ENCODE measurements at places on chromosomes 1 and 21.

- DNase-seq: no peak
Measured at GRCh38 chr1:156709757-156710489, 4.5 kb upstream of the CRABP2 start.

DNA sequence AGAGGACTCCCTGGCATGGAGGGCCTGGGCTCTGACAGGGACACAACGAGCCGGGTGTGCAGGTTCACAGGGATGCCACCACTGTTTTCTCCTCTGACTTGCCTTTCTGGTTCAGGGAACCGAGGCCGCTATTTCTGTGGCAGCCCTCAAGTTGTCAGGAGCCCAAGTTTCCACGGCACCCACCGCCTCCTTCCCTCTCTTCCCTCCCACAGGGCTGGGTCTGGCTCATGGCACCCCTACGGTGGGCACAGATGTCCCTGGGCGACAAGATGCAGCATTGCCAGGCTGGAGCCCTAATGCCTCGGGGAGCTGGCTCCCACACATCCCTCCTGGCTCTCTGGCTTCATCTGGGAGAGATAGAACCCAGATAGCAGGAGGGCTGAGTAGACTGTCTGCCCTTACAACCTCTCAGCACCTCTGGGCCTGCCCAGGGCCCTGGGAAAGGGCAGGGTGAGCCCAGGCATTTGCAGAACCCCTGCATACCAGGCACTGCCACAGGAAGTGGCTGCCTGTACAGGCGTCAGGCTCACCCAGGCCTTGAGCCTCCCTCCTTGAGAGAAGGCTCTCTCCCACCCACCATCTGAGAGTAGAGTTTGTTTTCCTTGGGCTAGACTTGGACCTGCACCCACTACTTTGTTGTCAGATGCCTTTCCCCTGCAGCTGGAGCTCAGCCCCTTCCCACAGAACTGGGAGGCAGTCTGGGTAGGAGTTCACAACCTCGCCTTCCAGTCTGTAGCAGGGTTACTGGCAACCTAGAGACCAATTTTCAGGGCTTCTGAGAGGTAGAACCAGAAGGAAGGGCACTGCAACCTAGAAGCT lies 20.5 kb downstream of the KCNC4 start:
- DNase-seq: no peak

GRCh38 chr1:232789651-232790050 lies 15.6 kb upstream of the MAP10 start:
- peak; percentile 5 for DNase-seq

- no peak for DNase-seq
Measured at GRCh38 chr1:152398812-152399698, 15.0 kb downstream of the CRNN start.

DNA sequence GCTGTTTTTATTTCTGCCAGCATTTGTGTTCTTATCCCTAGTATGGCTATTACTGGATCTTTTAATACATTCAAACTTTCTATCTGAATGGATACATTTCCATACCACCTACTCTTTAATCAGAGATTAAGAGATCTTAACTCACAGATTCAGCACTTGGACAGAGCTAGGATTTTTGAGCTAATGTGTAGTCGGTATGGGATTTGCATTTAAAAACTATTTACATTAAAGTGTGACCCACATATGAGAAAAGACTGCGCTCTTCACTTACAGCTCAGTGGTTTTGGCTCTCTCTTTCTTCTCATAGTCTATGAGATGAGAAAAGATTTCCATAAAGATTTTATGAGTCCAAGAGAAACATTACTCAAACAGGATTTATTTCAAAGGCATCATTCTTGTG lies 16.4 kb downstream of the HMGB4 start:
- no peak for DNase-seq

- no peak for DNase-seq
Measured at GRCh38 chr21:39456665-39457064, 4.9 kb downstream of the SH3BGR start.

DNA sequence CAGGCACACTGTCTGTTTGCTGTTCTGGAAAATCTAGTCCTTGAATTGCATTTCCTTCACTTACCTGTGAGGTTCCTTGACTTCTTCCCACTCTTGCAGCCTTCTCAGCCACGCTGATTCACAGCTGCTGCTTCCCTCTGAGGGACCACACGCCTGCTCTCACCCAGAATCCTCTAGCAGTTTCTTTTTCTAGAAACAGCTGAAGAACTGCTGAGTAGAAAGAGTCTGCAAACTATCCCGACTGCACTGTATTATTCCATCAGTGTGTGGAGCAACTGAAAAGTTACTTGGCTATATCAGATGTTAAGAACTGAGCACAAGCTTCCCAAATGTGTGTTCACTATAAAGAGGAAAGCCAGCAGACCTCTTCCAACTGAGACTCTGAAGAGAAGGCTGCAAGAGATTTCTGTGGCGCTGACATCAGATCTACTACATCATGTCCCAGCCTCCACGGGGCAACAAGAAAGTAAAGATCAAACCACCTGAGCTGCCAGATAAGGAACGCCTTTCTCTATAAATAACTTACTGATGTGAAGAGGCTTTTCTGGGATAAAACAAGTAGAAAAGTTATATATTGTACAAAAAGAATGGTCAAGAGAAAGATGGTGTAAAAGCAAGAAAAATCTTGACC lies 226.6 kb downstream of the RERE start:
- DNase-seq: no peak

DNA sequence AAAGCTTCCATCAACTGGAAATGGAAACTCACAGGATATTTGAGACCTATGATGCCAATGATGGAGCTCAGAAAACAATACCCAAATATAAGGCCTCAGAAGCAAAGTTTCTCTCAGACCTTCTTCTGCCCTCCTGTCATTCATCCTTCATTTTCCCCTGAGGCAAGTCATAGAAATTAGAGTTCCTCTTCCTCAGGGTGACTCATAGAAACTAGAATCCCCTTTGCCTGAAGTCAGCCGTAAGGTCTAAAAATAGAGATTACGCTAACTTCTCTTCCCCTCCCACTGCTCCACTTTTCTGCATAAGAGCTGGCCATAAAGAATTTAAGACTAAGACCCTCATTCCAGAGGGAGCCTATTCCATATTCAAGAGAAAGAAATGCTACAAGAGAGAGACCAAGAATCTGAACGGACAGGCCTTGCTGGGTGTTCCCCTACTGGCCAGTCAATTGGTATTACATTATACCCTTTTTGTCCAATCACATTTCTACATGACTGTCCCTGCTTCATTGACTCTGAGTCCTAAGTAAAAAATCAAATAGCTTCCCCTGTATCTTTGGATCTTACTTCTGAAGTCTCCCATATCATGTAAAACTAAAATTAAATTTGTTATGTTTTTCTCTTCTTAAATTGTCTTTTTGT lies 994.9 kb downstream of the ADGRL2 start:
- no peak for DNase-seq

DNA sequence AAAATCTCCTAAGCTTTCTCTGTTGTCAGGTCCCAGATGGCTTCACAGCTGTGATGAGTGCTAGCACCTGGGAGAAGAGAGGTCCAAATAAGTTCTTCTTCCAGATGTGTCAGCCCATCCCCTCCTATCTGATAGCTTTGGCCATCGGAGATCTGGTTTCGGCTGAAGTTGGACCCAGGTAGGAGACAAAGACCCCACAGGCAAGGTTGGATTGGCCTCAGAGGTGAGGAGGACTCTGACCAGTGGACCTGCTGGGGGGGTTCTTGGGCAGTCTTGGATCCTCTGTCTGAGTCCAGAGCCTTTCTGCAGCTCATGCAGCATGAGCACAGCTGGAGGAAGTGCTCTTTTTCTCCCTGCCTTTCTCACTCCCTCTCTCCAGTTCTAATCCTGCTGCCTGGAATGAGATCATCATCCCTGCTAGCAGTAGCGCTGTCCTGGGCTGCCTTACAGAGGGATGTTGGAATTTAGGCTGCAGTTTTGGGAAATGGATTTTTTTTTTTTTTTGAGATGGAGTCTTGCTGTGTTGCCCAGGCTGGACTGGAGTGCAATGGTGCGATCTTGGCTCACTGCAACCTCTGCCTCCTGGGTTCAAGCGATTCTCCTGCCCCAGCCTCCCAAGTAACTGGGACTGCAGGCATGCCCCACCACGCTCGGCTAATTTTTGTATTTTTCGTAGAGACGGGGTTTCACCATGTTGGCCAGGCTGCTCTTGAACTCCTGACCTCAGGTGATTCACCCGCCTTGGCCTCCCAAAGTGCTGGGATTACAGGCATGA lies 7.1 kb downstream of the RNPEP start:
- no peak for DNase-seq

DNA sequence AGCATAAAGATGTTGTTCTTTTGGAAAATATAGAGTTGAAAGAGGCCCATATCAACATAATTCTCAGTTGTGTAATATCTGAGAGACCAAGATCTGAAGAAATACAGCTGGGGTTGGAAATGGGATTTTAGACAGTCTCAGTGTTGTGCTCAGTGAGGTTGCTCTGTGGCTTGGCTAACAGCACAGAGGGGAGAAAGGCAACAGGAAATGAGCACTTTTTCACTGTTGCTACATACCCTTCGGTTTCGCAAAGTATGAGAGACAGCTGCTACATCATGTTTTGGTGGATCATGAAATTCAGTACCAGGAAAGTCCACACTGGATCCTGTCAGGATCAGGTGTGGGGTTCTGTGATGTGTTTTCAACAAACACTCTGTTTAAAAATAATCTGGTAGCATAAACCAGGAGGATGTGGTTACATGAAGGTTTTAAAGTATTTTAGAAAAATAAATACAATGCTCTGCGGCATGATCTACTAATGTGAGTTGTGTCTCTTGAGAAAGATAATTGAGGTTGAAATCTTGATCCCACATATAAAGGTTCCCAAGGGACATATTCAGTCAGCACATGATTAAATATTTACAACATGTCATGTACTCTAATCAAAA lies 7.0 kb upstream of the GPR88 start:
- peak; percentile 87 for DNase-seq

DNA sequence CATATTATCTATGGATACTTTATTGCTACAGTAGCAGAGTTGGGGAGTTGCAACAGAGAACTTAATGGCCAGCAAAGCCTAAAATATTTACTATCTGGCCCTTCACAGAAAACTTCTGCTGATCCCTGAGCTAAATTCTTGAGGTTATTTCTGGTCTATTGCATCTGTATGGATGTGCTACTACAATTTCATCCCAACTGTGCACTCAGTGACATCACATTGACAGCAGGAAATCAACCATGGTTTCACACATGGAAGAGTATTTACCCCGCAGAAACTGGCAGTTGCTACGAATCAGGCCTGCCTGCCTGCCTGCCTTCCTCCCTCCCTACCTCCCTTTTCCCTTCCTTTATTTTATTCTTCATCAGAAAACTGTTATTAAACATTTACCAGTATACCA lies 12.1 kb downstream of the CLCA2 start:
- DNase-seq: no peak

DNA sequence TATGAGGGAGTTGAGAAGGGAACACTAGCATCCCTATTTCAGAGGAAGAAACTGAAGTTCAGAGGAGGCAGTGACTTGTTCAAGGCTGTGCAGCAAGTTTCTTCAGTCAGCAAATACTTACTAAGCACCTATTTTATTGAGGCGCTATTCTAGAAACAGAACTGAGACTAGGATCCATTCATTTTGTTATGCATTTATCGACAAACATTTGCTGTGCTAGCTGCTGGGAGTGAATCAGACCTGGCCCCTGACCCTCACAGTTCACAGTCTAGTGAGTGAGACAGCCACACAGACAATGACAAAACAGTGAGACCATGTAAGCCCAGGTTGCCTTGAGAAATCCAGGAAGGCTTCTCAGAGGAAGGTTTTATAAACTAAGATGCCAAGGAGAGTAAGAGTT lies 28.2 kb downstream of the TRIM62 start:
- no peak for DNase-seq

DNA sequence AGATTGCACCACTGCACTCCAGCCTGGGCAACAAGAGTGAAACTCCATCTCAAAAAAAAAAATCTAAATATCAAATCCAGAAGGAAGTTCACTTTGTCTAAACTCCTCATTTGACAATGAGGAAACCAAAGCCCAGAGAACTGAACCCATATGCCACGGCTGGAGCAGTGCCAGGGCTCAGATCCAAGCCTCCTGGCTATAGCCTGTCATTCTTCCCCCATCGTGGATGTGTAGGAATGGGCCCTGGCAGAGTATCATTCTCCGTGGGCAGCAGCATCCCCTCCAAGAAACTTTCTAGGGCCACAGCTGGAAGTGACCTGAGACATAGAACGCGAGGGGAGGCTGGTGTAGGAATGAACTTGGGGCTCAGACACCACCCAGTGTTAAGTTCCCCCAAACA lies 47.2 kb downstream of the CAPN9 start:
- no peak for DNase-seq

DNA sequence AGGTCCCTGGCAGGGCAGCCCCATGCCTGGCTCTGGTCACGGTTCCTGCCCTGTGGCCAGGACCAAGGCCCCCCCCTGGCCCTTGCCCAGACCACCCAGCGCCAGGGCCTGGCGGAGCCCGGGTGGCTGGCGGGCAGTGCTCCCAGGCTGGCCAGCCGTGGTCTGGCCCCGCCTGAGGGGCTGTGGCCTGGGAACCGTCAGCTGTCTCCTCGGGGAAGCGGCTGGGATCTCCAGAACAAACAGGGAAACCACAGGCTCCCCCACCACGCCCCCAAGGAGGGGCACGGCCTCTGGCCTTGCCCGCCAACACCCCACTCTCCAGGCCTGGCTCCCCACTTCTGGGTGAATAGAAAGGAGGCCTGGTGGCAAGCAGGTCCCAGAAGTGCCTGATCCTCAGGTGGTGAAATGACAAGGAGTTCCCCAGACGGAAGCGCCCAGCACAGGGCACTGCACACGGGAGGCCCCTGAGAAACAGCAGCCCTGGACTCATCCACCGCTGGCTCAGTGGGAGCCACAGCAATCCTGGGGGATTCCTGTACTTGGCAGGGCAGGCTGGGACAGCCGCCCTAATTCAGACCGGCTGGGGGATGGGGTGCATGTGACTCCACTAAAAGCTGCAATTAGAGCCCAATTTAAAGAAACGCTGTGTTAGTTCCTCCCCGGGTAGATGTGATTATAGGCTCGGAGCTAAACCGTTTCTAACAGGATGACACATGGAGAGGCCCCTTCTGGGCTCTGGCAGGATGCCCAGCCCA lies 78.9 kb downstream of the RAP1GAP start:
- no peak for DNase-seq

GRCh38 chr21:42236014-42236413 lies 17.1 kb downstream of the ABCG1 start:
- no peak for DNase-seq

DNA sequence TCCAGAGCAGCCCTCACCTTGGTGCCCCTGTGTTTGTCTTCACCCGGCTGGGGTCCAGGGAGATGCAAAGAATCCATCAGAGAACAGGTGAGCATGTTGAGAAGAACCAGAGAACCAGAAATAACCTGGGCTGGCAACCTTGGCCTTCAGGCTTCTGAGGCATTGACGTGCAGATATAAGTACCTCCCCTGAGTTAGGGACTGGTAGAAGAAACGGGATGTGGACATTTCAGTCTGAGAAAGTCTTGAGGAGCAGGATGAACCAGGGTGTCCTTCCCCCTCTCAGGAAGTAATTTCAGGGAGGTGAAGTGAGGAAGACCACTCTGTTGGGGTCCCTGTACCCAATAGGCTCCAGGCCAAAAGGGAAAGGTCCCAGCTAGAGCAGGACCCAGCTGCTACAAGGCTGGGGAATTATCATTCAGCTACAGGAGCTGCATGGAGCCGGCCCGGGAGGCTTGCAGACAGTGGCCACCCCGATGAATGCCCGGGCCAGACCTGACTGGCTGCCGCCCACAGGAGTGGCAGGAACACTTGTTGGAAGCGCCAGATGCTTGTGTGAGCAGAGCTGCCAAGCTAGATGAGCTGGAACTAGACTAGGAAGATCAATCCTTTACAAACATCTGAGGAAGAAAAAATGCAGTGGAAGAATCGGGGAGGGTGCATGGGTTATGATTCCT lies 1.7 kb upstream of the AURKAIP1 start:
- DNase-seq: no peak

- no peak for DNase-seq
Measured at GRCh38 chr21:43343095-43343991, 83.6 kb downstream of the SIK1 start.

GRCh38 chr21:35646606-35647005 lies 413.7 kb downstream of the SETD4 start:
- DNase-seq: peak; percentile 47

Measured in skeletal muscle cell (primary cell).